ENCODE measurements at places on chromosomes 4 and X.

DNA sequence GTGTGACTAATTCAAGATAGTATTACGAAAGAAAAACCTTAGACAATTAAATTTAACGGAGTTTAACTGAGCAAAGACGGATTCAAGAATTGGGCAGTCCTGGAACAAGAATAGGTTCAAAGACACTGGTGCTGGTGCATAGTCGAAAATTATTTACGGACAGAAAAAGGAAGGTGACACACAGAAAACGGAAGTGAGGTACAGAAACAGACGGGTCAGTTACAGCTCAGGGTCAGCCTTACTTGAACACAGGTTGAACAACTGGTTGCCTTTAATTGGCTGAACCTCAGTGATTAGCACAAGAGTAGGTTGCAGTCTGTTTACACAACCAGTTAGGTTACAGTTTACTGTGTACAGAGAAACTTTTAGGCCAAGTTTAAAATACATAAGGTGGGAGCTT lies 31.5 kb downstream of the KLHL8 start:
- no peak for DNase-seq

GRCh38 chr4:153638999-153639398 lies 45.1 kb upstream of the TLR2 start:
- no peak for DNase-seq

DNA sequence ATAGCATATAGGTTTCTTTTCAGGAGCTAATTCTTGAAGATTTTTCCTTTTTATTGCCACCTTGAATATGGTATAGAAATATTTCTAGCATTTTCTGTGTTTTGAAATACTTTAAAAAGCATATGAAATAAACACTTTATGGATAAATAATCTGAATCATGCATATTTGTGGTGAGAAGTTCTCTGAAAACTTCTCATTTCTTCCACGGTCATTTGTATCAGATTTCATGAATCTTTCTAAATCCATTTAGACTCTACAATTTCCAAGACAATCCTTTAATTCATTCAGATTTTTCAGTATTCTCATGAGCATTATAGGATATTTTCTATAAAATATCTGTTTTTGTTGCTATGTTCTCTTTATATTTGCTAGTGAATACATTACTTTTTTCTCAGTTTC lies 16.2 kb upstream of the CA5B start:
- no peak for DNase-seq

- DNase-seq, result no peak
Measured at GRCh38 chrX:7086384-7086783, 61.1 kb upstream of the STS start.
